Cerebellum (tissue), 4 donors: ENCODE measurements at places on chromosomes 13 and 19. TPM values are rescaled to one million over a fixed set of nuclear protein-coding genes. Genes with fewer than 3 reads are reported as not detected.

SIGLECL1 gene
- total RNA-seq, result not detected

GRCh38 chr13:24071423-24072075 is 89.0 kb upstream of the SPATA13 start:
- DNase-seq, result no peak

CYP4F8 gene
- not detected for total RNA-seq

UPK1A gene
- total RNA-seq, result not detected

PEX11G gene
- 1.4 TPM for total RNA-seq

SIGLEC5 gene
- total RNA-seq, result 0.27 TPM

GRCh38 chr13:20525144-20525600 is 485 bp downstream of the CRYL1 start:
- DNase-seq, result peak; percentile 27

DNA sequence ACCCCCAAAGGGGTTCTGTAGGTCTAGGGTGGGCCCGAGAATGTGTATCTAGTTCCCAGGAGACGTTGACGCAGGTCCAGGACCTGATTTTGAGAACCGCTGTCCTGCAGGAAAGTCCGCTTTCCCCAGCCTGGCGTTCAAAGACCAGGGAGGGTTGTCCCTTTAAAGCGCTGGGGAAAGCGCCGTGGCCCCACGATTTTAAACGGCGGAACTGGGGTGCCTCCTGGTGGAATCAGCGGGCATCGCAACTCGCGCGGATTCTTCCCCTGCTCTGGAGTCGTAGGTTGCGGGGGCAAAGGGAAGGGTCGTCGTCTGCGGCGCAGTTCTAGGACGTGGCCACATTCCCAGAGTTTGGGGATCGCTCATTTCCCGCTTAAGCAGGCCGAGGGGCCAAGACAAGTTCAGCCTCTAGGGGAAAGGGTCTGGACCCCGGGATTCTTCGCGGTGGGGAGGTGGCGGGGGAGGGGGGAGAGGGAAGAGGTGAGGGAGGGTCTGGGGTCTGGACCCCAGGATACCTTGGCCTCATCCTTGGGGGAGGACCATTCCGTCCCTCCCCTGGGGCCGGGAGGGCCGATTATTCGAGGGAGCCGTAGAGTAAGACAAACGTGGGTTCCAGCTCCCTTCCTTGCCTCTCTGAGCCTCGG is 7.7 kb downstream of the PNMA8B start:
- peak; percentile 78 for DNase-seq

GRCh38 chr19:15317392-15318071 is 14.8 kb downstream of the BRD4 start:
- DNase-seq, result no peak

DNA sequence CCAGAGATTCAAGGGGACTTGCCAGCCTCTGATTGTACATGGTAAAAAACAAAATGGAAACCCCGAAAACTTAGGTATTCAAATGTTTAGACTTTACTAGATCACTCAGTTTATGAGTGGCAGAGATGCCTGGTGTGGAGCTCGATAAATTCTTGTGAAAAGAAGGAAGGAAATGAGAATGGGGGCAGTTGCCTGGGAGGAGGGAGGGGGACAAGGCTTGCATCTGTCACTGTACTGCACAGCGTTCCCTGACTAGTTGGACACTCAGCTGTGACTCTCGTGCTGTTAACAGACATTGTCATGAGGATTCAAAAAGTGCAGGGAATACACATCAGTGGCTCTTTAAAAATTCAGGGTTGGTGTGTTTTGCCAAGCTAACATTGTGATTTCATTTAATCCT is 232.9 kb downstream of the ZIC5 start:
- DNase-seq, result no peak

- DNase-seq, result no peak
These were observed 62.8 kb downstream of the ZNF536 start for GRCh38 chr19:30434797-30435594.

PLIN5 gene
- 2.3 TPM for total RNA-seq

GRCh38 chr19:35116072-35116801 is 614 bp downstream of the FXYD3 start:
- no peak for DNase-seq

GRCh38 chr19:49151267-49152118 is 3.7 kb downstream of the HRC start:
- peak; percentile 87 for DNase-seq

DNA sequence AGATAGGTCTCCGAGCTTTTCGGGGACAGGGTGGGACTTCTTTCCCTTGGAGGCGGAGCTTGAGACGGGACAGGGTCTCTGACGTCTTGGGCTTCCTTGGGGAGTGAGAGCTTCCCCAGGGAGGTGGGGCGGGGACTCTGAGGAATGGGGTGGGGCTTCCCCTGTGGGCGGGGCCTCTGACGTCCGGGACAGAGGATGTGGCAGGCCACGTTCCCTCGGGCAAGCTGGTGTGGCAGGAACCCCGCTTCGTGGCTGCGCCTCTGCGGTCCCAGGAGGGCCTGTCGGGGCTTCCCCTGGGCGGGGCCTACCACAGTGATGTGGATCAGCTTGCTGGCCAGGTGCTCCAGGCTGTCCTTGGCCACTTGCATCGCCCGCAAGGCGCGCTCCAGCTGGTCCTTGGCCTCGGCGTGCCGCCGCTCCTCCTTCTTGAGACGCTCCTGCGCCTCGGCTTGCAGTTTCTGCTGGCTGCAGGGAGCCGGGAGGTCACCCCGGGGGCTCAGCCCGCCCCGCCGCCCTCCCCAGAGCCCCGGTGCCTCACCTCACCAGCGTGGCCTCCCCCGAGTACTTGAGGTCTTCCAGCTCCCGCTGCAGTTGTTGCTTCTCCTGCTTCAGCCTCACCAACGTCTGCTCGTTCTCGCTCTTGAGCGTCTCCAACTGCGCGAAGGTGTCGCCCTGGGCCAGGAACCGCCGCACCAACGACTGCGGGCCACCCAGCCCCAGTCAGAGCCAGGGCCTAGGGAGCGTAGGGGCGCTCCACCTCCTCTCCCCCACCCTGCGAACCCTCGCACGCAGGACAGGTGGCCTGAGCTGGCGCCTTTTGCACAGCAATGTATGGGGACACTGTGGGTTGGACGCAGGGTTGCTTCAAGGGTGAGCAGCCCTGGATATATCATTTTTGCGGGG is 3.3 kb upstream of the RGL3 start:
- DNase-seq, result peak; percentile 66

DLEU7 gene
- 8.6 TPM for total RNA-seq

DNA sequence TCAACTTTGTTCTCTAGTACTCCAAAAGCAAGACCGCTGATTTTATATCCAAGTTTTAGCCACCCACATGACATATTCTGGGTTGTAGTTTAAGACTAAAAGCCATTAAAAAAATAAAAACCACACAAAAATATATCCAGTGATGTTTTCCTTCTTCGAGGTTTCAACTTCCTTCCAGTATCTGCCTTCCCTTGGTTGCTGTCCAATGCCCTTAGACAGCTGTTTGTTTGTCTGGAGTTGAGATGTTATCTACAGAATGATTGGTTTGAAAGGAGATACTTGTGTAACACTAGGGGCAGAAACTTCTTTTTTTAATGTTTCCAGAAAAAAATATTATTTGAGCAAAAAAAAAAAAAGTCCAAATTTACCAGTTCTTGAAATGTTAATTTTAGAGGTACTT is 591.5 kb upstream of the PCDH9 start:
- no peak for DNase-seq

- DNase-seq, result no peak
These were observed 36.6 kb downstream of the KLF2 start for GRCh38 chr19:16361254-16361653.

- no peak for DNase-seq
These were observed 67.0 kb downstream of the LATS2 start for GRCh38 chr13:20994441-20994821.

GRCh38 chr19:39926170-39926760 is 8.2 kb downstream of the FCGBP start:
- DNase-seq, result no peak

FGF22 gene
- not detected for total RNA-seq

DNA sequence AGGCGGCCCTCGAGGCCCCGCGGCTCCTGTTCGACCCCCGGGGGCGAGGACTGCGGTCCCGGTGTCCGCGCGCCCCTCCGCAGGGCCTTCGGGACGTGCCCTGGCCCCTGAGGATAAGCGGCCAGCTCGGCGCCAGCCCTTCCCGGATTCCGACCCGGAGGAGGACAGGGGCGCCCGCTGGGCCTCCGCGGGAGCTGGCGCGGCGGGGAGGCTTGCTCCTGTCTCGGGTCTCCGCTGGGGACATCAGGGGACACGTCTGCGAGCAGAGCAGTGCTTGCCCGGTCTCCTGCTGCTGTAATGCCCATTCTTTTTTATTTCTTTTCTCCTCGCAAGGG is 829 bp downstream of the B3GLCT start:
- no peak for DNase-seq

- DNase-seq, result no peak
These were observed 51.1 kb downstream of the RASL11A start for GRCh38 chr13:27321468-27322431.

KLK14 gene
- total RNA-seq, result not detected

DNA sequence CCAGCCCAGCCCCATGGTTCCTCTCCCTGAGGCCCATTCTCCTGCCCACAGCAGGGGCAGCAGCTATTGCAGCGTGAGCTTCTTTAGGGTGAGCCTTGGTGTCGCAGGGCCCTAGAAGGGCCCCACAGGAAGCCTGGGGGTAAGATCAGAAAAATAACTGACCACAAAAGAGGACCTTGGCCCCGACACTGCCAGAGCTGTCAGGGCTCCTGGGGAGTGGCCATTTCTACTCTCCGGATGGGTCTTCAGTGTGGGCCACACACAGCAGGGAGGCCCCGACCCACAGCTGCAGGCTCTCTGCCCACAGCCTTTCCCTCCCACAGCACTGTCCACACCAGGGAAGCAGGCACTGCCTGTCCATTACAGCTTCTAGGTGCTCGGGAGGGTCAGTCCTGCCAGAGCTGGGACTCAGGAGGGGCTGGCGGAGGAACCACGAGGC is 3.5 kb upstream of the SIGLEC8 start:
- DNase-seq, result no peak

GRCh38 chr19:5112681-5113575 is 144.0 kb downstream of the KDM4B start:
- DNase-seq, result no peak

GRCh38 chr13:95485518-95486144 is 66.9 kb upstream of the CLDN10 start:
- DNase-seq, result no peak

CHST8 gene
- total RNA-seq, result 7.3 TPM

C1QTNF9 gene
- total RNA-seq, result not detected

DACH1 gene
- total RNA-seq, result 70.0 TPM
